ENCODE measurements at places on chromosomes 5 and 9.
A peak's percentile ranks its signal among the peaks of the same experiment; 100 is the strongest.

- no peak for DNase-seq
Observed at GRCh38 chr5:61765471-61765870, 433.4 kb downstream of the ZSWIM6 start.

DNA sequence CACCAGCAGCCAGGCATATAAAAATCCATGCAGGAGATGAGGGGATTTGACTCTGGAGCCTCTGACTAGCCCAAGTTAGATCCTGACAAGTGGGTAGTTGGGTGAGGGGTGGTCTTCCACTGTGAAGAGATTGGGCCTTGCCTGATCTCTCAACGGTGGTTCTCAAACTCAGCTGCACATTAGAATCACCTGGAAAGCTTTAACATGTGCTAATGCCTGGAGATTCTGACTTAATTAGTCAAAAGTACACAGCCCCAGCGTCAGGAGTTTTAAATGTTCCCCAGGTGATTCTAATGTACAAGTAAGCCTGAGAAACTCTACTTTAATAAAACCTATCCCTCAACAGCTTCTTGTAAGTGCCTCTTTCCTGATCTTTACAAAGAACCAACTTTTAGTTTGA, 57.5 kb downstream of the GCNT4 start:
- DNase-seq, result no peak

GRCh38 chr5:172919525-172920446, 39.4 kb upstream of the RPL26L1 start:
- peak; percentile 49 for DNase-seq

DNA sequence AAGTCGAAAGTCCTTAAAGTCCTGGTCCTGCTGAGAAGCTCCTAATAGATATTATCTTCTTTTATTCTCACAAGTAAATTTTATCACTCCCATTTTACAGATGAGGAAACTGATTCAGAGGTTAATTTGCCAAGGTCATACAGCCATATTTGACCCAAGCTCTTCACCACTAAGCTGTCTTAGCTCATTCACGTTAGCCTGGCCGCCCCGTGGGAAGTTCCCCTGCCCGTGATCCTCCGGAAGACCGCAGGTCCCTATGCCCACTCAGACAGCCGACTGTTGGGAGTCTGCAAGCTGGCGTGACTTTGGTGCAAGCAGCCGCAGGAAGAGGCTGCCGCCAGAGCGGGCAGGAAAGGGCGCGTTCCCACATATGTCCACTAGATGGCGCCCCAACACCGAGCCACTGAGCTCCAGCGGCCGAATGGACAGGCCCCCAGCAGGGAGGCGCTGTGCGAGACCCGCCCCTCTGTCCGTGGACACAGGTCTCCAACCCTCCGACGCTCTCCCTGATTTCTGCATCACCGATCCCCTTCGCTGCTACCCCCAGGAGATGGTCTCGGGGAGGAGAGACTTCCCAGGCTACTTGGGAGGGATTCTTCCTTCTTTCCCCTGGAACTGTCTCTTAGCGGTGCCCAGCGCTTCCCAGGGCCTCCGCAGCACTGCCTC, 10.0 kb upstream of the ARAP3 start:
- DNase-seq, result peak; percentile 38

DNA sequence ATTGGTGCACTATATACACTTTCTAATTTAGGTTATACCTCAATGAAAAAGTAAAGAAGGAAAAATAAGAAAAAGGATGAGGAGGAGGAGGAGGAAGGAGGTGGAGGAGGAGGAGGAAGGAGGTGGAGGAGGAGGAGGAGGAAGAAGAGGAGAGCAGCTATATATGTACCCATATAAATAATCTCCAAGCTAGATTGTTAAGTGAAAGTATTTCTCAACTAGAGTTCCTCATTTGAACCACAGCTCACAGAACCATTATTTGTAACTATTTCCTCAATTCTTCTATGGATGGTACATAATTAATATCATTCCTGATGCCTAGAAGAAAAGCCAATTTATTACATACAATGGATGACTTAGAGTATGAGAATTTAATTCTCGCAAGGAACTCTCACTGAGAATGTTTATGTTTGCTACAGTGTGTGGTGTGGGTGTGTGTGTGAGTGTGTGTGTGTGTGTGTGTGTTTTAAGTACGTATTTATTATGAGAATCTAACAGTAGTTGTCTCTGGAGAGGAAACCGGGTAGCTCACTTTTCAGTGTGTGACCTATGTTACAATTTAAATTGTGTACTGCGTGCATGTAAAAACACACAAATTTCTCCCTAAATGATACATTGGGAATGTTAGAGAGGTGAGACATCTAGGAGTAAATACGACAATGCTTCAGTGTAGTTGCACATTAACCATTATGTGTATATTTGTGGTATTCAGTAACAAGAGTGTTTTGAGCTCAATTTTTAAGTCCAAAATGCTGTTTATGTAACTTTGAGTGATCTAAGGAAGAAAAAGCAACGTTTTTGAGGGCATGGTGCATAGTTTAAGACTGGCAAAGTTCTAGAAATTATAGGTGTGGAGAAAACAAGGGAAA, 20.2 kb upstream of the NREP start:
- no peak for DNase-seq

DNA sequence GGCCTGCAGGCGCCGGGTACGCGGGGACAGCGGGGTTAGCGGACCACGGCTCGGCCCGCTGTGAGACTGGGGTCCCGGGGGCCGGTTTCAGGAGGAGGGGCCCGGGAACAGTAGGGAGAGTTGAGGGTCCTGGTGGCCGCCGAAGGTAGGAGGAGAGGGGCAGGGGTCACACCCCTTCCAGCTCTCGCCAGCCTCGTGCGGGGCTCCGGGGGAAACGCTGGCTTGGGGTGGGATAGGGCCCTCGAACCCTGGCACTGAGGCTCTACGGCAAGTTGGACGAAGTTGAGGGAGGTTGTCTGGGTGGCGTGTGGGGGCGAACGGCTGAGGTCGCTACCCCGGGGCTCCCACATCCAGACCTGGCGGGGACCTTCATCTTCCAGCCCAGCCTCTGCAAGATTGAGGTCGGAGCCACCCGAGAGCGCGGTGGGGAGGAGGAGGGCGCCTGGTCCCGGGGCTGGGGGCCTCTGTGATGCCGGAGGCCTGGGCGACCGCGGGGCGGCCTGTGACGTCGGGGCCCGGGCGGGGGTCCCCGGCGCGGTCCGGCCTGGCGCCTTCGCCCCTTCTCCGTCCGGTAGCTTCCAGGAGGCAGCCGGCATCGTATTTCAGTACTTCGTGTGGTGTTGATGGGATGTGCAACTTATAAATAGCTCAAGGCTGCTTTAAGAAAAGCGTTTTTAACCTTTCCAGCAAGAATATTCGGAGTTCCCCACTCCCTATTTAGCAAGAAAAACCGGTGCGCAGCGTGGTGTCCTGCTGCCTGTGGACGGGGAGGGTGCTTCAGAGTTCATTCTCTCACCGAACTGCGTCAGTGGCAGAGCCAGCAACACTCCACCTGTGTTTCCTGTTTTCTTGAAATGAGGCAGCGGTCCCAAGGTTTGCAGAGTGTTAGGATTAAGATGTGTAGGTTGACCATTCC, 902 bp downstream of the HABP4 start:
- no peak for DNase-seq

- no peak for DNase-seq
Observed at GRCh38 chr9:12633016-12633765, 60.0 kb upstream of the TYRP1 start.

GRCh38 chr5:43309122-43309521, 4.1 kb downstream of the HMGCS1 start:
- no peak for DNase-seq

- DNase-seq, result no peak
Observed at GRCh38 chr5:36492984-36493654, 113.3 kb upstream of the SLC1A3 start.

- DNase-seq, result no peak
Observed at GRCh38 chr9:86549920-86550319, 195.7 kb upstream of the TUT7 start.

DNA sequence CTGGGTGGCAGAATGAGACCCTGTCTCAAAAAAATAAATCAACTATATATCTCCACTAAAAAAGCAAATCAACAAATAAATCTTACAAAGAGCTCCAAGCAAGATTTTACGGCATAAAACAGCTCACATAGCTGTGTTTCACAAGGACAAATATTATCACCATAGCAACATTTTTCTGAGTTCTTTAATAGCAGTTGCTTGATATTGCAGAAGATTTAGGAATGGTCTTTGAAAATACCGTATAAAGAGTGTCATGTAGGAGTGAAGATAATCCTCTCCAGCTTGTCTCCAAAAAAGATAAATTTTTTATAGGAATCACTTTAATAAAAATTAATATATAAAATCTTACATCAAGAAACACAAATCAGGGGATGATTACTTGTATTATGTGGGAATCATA, 36.6 kb upstream of the MYOT start:
- DNase-seq, result no peak
